A549 treated with Mapracorat at 1 μM for 4 hours (cell line): ENCODE measurements at places on chromosomes 6 and 20. TPM values are rescaled to one million over a fixed set of nuclear protein-coding genes. Genes with fewer than 3 reads are reported as not detected.

Gene ACTL10
- 0.06 TPM in 1 of 5 replicates, not detected in the others for total RNA-seq

Gene NOX3
- total RNA-seq: not detected in 5 replicates

Gene LTA
- total RNA-seq: 0.10 to 0.16 TPM (median 0.12 TPM) in 3 of 5 replicates, not detected in the others

Gene SLC22A2
- 0.10 to 0.15 TPM (median 0.12 TPM) in 3 of 5 replicates, not detected in the others for total RNA-seq

Gene CRISP2
- total RNA-seq: not detected in 5 replicates

Gene ZBTB46
- 0.75 to 1.1 TPM (median 0.92 TPM) in 5 replicates for total RNA-seq

Gene MEP1A
- not detected in 5 replicates for total RNA-seq

Gene DCDC2
- 2.3 to 3.9 TPM (median 2.8 TPM) in 5 replicates for total RNA-seq

Gene ALDH5A1
- 6.0 to 7.9 TPM (median 7.1 TPM) in 5 replicates for total RNA-seq

Gene NCOA7
- 9.3 to 16.7 TPM (median 13.6 TPM) in 5 replicates for total RNA-seq

Gene APOM
- 2.8 to 3.7 TPM (median 2.9 TPM) in 5 replicates for total RNA-seq

Gene GJA10
- total RNA-seq: not detected in 5 replicates

Gene NRN1
- total RNA-seq: 0.59 to 0.98 TPM (median 0.77 TPM) in 5 replicates

Gene CNKSR3
- 6.1 to 7.8 TPM (median 7.4 TPM) in 5 replicates for total RNA-seq

Gene IL17F
- total RNA-seq: not detected in 5 replicates

Gene COL19A1
- total RNA-seq: not detected in 5 replicates
